ENCODE measurements at places on chromosomes 16 and 17.
A peak's percentile ranks its signal among the peaks of the same experiment; 100 is the strongest.

GRCh38 chr17:73650140-73650539, 5.9 kb upstream of the SDK2 start:
- no peak for DNase-seq

DNA sequence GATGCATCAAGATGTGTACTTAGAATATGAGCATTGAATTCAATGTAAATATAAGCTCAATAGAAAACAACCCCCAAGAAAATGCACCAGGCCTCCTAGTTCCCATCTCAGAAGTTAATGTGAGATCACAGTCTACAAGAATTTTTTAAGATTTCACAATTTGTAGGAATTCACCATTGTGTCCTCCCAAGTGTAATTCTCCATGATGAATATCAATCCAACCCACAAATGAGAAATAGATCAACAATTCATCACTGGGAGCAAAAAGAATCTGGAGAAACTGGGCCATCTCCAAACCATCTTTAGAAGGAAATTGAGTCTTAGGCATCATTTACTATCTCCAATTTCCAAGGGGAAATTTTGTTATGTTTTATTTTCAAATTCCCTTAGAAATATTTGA, 310.5 kb upstream of the GOT2 start:
- peak; percentile 27 for DNase-seq

DNA sequence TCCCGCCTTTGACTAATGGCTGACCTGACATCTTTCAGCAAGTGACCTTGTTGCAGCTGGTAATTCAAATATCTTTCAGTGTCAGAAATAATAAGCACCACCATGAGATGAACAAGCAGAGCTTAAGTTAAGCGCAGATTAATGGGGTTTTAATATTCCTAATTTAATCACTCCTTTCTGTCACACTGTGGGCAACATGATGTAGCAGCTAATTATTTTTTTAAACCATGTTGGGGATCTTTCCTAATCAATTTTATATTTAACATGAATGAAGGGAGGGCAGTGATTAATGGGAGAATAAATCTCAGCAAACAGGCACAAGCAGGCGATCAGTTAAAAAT, 353.6 kb upstream of the TNRC6C start:
- DNase-seq = no peak

DNA sequence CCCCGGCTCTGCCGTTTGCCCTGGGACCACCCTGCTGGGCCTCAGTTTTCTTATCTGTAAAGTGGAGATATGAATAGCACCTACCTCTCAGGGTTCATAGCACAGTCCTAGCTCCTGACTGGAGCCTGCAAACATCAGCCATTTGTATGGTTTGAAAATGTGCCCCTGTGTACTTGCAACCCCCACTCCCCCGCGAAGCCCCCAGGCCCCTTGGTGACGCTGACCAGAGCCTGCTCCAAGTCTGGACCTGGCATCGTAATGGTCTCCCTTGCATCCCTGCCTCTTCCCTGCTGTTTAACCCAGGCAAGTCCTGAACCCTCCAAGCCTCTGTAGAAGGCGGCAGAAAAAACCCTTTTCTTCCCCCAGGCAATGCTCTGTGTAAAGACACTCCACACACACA, 128.0 kb downstream of the IRF8 start:
- DNase-seq = no peak

DNA sequence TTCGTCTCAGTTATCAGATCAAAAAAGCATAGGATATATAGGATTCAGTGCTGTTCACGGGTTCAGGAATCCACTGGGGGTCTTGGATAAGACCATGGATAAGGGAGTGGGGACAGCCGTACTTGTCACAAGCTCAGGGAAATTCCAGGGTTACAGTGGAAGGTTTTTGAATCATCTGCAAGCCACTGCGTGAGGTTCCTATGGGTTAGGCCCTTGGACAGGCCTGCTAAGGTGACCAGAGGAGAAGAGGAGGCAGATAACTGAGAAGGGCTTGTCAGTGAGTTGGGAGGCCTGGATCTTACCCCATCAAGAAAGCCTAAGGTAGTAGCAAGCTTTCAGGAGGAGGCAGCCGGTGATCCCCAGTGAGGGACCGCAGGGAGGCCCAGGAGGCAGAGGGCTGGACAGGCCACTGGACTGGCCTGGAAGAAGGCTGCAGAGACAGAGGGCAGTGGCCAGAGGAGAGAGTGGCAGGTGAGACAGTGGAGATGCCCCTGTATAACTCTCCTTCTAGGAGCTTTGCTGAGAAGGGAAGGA, 27.3 kb downstream of the NGFR start:
- no peak for DNase-seq

DNA sequence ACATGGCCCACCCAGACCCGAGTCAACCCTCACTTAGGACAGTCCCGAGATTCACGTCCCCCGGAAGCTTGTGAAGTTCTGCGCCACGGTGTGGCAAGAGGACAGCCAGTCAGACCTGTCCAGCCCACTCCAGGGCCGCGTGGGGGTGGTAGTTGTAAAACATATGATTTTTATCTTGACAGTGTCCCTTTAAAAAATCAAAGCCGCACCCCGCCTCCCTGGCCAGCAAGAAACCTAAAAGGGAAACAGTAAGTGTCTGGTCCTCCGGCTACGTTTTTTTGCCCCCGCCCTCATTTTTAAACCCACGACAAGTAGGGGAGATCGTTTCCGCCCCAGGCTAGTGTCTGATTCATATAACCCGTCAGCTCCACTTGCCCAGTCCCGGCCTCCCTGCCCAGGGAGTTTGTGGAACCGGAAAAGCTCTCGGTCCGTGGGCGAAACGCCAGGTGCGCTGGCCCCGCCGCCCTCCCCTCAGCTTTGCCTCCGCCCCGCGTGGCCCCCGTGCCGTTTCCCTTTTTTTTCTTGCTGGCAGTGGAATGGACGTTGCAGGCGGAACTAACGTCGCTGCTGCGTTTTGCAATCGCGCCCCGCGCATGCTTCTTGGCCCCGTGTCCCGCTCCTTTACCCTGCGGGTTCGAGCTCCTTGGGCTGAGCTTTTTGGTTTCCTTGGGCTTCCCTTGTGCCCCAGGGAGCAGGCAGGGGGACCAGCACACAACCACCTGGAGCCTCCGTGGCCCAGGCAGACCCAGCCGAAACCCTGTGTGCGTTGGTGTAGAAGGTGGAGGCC, 13.3 kb upstream of the NUDT16L1 start:
- no peak for DNase-seq

- DNase-seq = no peak
Measured at GRCh38 chr16:68369168-68369567, 58.3 kb downstream of the PRMT7 start.

- no peak for DNase-seq
Measured at GRCh38 chr17:3571043-3571900, 13.7 kb upstream of the TRPV3 start.

GRCh38 chr16:83957296-83957855, 4.3 kb downstream of the OSGIN1 start:
- no peak for DNase-seq

DNA sequence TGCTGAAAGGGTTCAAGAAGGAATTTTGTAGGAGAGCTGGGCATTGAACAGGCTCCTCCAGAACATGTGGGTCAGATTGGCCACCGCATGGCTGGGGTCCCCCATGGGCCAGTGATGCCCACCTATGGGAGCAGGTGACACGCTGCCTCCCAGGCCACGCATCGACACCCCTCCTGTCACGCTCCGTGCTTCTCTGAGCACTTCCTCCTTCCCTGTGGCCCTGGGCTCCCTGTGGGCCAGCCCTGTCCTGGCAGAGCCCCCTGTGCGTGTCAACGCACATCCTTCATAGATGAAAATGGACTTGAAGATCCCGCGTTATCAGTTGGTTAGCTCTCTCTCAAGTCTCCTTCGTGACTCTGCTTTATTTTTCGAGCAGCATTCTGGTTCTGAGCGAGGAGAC, 160.3 kb downstream of the RPTOR start:
- no peak for DNase-seq

DNA sequence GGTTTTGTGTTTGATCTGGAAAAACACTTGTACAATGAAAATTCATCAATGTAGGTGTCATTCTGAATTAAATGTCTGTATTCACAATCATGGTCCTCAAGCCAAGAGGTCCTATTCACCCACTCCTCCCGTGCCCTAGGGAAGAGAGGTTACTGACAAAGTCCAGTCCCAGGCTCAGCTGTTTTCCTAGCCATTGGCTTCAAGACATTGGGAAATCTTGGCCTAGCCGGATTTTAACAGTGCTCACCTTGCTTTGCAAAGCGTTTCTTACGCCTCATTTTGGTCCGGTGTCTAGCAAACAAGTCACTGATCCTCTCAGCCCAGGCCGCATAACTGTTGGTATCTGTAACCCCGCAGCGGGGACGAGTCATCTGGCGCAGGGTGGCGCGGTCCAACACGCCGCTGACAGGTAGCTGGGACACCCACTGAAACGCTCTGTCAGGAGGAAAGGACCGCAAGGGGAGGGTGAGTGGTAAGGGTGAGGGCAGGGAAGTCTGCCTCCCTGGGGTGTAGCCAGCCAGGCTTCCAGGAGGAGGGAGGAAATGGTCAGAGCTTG, 16.7 kb downstream of the MMP28 start:
- no peak for DNase-seq

- no peak for DNase-seq
Measured at GRCh38 chr17:57512258-57512657, 232.8 kb downstream of the CCDC182 start.

DNA sequence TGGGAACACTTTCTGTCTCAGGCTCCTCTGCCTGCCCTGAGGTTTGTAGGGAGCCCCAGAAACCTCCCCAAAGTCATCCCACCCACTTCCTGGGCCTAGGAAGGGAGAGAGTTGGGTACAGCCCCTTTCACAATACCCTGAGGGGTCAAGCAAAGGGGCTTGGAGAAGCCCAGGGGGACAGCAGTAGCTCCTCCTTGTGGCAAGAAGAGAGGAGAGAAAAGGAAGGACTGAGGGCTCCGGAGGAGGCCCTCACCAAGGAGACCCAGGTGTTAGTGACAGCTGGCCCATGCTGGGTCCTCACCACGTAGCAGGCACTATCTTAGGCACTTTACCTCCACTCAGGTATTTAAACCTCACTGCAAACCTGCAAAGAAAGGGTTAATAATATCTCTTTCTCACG, 112.8 kb downstream of the IRX5 start:
- DNase-seq = no peak

DNA sequence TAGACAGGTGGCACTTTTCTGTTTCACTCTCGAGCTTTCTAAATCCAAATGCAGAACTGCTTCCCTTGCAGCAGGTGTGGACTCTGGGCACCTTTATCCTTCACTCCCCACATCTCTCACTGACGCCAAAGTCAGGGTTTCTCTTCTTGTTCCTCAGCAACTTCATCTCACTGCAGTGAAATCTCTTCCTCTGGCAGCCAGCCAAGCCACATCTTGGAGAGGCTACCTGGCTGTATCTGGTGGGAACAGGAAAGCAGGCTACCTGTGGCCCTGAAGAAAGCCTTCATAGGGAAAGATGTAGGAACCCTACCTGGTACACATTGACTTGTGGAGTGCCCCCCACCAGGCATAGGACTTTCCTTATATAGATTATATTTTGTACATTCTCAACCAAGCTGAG, 159.1 kb downstream of the UTP18 start:
- no peak for DNase-seq

DNA sequence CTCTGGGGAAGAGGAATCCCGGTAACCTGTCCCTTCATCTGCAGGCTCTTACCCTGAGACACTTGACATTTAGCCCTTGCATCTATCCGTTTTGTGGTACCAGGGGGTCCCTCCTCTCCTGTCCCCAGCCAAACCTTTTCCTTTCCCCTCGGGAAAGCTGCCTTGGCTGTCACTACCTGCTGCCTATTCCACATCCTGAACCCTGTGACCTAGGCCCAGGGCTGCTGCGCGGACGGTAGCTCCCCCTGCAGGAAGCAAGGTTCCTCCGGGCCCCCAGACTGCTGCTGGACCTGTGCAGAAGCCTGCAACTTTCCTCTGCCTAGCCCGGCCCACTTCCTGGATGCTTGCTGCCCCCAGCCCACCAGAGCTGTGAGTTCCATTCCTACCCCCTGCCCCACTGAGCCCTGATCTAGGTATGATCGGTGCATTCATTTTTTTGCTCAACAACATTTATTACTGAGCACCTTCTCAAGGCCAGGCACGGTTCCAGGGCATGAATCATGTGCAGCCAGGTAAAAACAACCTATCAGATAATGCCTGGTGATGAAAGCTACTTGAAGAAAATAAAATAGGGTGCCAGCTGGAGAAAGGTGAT, 10.5 kb upstream of the ALDOA start:
- DNase-seq = no peak

DNA sequence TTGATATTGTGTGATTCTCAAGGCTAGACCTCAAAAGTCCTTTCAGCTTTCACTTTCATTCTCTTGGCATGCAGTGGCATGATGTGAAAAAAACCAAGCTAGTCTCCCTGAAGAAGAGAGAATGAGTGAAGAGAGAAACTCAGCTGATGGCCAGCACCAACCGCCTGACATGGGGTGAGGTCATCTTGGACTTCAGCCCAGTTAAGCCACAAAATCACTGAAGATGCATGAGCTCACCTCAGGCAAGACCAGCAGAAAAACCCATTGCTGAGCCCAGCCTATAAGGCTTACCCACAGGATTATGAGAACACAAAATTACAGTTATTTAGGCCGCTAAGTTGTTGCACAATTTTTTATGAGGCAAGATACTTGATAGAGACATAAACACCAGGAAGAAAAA, 496.5 kb downstream of the TOX3 start:
- no peak for DNase-seq

DNA sequence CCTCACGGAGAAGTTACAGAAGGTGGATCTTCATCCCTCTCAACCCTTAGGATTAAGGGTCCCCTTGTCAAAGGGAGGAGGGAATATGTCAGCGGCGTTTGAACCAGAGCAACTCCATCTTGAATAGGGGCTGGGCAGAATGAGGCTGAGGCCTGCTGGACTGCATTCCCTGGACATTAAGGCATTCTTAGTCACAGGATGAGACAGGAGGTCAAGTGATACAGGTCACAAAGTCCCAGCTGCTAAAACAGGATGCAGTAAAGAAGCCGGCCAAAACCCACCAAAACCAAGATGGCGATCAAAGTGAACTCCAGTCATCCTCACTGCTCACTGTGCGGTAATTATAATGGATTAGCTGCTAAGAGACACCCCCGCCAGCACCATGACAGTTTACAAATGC, 36.7 kb downstream of the RBFOX3 start:
- no peak for DNase-seq

DNA sequence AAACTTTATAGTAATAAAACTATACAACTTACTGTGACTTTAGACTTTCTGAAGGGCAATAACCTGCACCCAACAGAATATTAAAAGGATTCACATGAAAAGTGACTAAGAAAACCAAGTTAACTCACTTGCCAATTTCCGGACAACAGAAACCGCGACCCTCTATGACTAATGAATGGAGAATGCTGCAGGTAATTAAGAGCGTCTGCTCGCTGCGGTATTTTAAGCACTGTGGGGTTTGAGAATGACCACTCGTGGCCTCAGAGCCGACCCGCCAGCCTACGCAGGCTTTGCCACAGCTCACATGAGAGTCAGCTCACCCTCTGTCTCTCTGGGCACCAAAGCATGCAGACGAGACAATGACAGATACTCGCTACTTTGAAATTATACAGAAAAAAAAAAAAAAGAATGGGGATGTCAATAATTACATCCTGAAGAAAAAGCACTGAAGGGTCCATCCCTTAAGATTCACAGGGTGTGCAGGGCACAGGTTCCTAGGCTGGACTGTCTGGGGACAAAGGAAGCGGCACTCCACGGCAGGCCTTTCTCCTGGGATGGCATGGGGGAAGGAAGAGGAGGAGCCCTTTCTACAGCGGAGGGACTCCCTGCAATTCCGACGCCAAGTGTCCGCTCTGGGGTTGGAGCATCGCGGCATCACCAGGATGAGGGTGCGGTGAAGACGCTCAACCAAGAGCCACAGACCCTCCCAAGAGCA, 35.0 kb downstream of the ZCCHC14 start:
- DNase-seq = peak; percentile 93
